ENCODE measurements at places on chromosomes 5 and 9.

GRCh38 chr5:107607671-107608345, 62.9 kb downstream of the EFNA5 start:
- DNase-seq = no peak

GRCh38 chr5:31845361-31845760, 206.4 kb downstream of the PDZD2 start:
- DNase-seq = no peak

DNA sequence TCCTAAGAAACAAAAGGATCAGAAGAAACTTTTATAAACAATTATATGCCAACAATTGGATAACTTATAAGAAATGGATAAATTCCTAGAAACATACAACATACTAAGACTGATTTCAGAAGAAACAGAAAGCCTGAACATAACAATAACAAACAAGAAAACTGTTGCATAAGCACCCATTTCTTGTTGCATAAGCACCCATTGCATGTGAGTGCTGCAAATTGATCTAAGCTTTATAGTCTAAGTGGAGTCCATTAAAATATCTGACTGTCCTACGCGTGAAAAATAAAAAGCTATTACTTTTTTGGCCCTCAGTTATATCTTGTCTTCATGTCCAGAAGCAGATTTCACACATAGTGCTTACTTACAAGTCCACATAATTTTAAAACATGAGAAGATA, 19.3 kb downstream of the TYRP1 start:
- DNase-seq = no peak

GRCh38 chr5:66151030-66151429, 6.9 kb downstream of the SREK1 start:
- DNase-seq = peak; percentile 44

- no peak for DNase-seq
Observed at GRCh38 chr5:176561259-176561658, 12.1 kb downstream of the CDHR2 start.

- DNase-seq = no peak
Observed at GRCh38 chr5:93236807-93237421, 344.1 kb downstream of the NR2F1-AS1 start.

DNA sequence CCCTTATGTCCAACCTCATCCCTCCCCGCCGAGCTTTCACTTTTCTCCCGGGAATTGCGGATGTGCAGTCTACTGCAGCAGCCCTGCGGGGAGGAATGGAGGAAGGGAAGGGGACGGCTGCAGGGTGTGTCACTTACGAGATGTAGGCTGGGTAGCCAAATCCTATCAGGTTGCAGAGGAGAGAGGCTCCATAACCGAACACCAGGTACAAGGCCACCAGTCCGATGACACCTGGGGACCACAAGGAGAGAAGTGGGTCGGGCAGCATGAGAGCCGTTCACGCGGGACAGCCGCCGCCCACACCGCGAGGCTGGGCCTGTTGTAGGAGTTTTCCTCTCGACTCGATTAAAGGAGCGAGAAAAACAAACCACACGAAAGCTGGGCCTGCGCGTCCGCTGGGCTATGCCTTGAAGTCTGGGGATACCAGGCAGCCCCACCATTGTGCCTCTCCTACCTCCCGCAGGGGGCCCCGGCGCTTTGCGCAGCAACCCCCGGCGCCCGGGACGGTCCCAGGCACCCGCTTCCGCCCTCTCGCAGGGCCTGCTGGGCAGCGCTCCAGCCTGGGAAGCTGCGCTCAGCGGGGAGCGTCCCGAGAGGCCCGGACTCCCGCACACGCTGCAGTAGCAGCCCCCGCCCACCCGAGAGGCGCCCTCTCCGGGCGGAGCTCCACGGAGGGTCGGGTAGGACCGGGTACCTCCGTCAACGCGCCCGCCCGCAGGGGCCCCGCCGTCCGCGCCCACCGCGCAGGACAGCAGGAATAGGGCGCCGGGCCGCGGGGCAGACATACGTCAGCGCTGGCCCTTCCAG, 798 bp downstream of the REEP5 start:
- peak; percentile 53 for DNase-seq

GRCh38 chr5:169223595-169223953, 77.4 kb downstream of the SLIT3 start:
- DNase-seq = no peak

- DNase-seq = no peak
Observed at GRCh38 chr9:106758911-106759310, 104.1 kb upstream of the ZNF462 start.
